ENCODE measurements at places on chromosomes 16 and 17.
A peak's percentile ranks its signal among the peaks of the same experiment; 100 is the strongest.

DNA sequence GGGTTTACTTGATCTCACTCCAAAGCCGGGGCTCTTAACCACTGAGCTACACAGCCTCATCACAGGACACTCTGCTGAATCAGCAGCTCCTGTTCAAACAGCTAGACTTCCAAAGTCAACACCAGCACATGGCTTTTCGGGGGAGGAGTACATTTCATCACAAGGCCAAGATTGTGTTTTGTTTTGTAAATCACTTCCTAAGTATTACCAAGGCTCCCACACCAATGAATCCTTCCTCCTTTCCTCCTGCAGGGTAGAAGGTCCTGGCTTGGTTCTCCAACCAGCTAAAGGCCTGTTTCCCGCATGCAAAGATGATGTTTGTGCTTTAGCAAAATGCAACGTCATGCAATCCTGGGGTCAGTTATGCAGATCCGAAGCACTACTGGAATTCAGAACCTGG lies 152.5 kb downstream of the XYLT1 start:
- DNase-seq: no peak

GRCh38 chr16:988471-989353 lies 7.1 kb downstream of the SOX8 start:
- DNase-seq: no peak

GRCh38 chr17:12403881-12404398 lies 261.8 kb upstream of the MYOCD start:
- DNase-seq: no peak

- DNase-seq: peak; percentile 37
These were observed 22.6 kb upstream of the SPATA32 start for GRCh38 chr17:45284176-45285140.

GRCh38 chr17:44608727-44609435 lies 47.4 kb upstream of the MEIOC start:
- DNase-seq: no peak

DNA sequence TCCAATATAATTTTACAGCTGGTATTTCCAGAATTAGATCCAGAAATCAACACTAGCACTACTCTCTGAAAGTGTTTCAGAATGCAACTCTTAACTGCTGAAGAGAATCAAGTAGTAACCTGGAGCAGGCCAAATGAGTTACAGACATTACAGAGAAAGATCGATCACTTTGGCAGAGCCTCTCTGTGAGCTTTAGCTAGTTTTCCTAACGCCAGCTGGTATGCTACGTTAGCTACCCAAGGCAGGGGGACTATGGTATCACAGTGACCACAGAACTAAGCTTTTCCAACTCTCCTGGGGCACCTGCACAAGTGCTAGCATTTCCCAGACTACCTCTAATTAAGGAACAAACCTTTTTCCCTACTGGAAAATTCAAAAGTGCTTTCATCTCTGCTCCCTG lies 30.4 kb downstream of the TRAF4 start:
- no peak for DNase-seq

- DNase-seq: no peak
These were observed 73.9 kb downstream of the CEP95 start for GRCh38 chr17:64580384-64581315.

GRCh38 chr17:74070998-74071679 lies 132.3 kb upstream of the RPL38 start:
- DNase-seq: no peak

DNA sequence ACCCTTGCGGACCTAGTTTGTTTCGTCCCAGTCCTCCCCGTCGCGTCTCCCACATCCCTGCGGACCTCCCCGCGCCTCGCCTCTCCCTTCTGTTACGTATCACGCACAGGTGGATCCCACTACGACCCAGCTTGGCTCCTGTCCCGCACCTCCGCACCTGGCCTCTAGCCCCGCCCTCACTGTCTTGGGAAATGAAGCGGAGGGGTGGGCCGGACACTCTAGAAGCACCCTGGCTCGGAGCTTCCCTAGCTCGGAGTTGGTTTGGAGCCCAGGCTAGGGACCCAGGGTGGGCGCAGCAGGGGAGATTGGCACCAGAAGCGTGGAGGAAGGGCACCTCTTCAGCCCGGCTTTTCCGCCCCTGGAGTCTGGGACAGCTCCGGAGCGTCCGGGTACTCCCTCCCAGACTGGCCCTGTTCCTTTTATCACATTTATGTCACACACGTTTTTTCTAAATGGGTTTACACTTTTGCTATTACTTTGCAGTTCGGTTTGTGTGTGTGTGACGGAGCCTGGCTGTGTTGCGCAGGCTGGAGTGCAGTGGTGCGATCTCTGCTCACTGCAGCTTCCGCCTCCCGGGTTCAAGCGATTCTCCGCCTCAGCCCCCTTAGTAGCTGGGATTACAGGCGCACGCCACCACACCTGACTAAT lies 1.4 kb upstream of the CEMP1 start:
- peak; percentile 67 for DNase-seq

- DNase-seq: no peak
These were observed 9.9 kb upstream of the MEAK7 start for GRCh38 chr16:84514295-84514873.

GRCh38 chr17:41967141-41967920 lies 736 bp downstream of the CNP start:
- DNase-seq: peak; percentile 51
